ENCODE measurements at places on chromosomes 12 and 14.
A peak's percentile ranks its signal among the peaks of the same experiment; 100 is the strongest.

DNA sequence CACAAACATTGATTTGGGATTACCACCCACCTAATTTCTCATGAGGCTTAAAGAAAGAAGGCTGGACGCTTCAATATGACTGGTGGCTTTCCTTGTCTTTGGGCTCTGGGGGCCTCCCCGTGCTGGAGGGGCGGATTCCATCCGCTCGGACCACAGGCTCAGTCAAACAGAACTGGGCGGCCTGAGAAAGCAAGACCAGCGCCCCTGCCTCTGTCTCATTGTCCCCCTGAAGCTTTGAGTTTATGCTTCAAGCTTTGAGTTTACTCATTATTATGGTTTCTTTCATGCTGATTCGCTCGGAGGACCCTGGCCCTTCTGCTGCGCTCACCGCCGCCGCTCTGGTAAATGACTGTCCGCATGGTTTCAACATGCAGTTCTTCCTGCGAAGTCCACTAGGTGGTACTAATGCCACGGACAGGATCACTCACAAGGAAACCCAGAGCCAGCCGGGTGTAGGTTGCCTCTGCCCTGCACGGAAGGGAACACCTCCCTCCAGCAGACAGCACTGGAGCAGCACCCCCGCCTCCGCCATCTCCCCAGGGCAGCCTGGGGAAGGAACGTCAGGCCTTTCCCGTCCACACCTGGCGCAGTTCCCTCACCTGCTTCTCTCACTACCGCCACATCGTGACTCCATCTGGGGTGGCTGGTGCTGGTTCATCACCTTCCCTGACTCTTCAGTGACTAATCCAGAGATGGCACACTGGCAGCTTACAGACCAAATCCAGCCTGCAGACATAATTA, 13.2 kb upstream of the TIGAR start:
- peak; percentile 95 for DNase-seq

DNA sequence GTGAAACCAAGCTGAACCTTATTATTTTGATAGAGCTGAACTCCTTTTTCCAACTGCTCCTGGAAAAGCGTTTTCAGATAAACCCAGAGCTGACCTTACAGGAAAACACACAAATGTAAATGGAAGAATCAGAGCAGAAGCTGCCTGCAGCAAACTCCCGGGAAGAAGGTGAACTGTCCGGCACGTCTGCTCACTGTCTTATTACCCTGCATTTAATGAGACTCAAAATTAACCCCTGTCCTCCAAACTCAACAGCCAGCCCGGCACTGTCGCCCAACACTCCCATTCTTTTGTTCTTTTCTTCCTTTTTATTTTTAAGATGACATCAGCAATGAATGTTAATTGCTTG, 1046.9 kb upstream of the FLRT2 start:
- no peak for DNase-seq

DNA sequence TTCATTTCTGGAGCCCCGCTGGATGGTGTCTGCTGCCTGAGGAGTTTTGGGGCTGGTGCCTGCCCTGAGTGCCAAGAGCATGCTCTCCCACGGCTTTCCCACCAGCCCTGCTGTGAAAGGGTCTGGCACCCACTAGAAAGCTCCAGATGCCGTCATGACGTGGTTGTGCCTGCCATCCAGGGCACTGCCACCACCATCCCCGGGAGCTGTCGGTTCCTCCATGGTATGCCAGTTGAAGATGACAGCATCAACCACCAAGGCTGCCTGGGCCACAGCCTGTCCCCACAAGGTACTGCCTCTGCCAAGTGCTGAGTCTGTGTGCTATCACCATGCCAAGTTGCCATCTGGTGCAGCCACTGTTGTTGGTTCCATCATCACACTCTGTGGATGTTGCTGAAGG, 85.9 kb downstream of the TTC8 start:
- no peak for DNase-seq

GRCh38 chr14:97057238-97058073, 260.3 kb downstream of the VRK1 start:
- DNase-seq: peak; percentile 20

GRCh38 chr12:49877066-49877465, 26.6 kb downstream of the FAIM2 start:
- DNase-seq: no peak

GRCh38 chr12:68844788-68845695, 37.1 kb downstream of the MDM2 start:
- peak; percentile 30 for DNase-seq

DNA sequence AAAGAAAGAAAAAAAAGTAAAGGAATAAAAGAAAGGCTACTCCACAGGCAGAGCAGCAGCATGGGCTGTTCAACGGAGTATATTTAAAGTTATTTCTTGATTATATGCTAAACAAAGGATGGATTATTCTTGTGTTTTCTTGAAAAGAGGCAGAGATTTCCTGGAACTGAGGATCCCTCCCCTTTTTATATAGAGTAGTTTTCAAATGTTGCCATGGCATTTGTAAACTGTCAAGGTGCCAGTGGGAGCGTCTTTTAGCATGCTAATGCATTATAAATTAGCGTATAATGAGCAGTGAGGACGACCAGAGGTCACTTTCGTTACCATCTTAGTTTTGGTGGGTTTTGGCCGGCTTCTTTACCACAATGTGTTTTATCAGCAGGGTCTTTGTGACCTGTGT, 383.0 kb downstream of the PCNX1 start:
- DNase-seq: no peak

DNA sequence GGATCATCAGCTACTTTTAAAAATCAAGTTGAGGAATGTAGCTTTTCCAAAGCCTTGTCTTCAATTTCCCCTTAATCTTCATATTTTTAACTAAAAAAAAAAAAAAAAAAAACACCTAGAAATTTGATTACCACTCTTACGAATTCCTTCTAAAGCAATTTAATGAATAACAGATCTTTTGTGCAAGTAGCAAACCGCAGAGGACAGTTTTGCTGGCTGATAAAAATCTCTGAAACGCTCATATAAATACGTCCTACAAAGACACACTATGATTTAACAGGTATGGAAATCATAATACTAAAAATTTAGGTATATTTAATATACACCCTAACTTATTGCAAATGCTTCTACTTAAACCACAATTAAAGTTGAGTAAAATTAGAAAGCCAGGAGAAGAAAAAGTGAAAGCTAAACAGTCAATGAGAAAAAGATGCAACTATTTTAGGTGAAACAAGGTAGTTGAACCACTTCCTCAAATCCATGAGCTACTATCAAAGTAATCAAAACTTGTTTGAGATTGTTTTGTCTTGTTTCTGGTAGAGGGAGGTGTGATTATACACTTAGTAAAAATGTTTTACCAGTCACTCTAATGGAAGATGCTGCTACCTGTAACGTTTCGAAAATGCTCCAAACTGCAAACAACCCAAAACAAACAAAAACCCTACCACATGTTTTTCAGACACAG, 2.2 kb downstream of the PAWR start:
- no peak for DNase-seq

GRCh38 chr12:4858386-4858785, 51.3 kb upstream of the KCNA1 start:
- no peak for DNase-seq

GRCh38 chr12:90510948-90511347, 444.0 kb downstream of the CCER1 start:
- no peak for DNase-seq

DNA sequence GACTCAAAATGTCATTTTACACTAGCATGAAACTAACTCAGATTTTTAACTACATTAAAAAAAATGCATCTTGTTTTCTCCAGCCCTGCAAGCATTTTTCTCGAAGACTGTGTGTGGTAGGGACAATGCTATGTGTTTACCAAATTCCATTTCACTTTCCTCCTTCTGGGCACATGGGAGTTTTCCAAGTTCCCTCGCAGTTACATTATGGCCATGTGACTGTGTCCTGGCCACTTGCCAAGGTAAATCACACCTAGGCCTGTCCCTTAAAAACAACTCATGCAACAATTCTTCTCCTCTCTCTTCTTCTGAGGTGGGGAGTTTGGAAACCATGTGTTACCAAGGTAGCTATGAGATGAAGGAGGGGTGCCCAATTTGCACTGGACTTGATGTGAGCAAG, 108.7 kb downstream of the SYT10 start:
- peak; percentile 47 for DNase-seq

DNA sequence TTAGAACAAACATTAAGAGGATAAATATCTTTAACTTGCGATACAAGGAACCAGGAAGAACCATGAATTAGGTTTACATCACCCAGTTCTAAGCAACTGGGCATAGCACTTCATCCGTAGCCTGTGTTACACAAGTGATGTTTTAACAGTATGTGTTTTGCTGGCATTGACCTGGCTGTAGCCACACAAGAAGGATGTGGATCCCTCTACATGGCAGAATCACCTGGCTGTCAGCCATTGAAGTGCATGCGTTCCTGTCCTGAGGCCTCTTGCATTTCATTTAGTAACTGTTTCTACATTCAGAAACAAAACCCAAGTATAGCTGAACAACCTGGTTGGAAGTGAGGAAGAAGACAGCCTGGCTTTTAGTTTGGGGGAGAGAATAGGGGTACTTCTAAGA, 72.2 kb downstream of the TGFB3 start:
- no peak for DNase-seq

- no peak for DNase-seq
Observed at GRCh38 chr14:73008501-73008900, 18.4 kb downstream of the ZFYVE1 start.

- no peak for DNase-seq
Observed at GRCh38 chr14:100434033-100434601, 111.0 kb downstream of the SLC25A47 start.

GRCh38 chr12:1638203-1638602, 9.2 kb downstream of the WNT5B start:
- no peak for DNase-seq

DNA sequence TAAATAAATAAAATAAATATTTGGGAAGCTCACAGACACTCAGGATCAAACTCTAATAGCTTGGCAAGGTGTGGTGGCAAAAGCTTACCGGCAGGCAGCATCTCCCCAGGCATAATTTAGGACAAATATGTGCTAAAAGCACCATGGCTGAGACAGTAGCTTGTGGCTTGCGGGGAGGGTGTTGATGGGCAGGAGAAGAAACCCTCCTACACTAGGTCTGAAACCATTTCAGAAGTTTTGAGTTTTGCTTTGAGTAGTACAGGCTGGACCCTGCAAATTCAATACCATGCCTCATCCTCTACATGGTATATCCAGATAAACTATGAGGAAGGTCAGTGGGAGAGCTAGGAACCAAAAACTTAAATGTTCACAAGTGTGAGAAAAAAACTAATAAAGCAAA, 33.1 kb downstream of the MAP3K9 start:
- no peak for DNase-seq

DNA sequence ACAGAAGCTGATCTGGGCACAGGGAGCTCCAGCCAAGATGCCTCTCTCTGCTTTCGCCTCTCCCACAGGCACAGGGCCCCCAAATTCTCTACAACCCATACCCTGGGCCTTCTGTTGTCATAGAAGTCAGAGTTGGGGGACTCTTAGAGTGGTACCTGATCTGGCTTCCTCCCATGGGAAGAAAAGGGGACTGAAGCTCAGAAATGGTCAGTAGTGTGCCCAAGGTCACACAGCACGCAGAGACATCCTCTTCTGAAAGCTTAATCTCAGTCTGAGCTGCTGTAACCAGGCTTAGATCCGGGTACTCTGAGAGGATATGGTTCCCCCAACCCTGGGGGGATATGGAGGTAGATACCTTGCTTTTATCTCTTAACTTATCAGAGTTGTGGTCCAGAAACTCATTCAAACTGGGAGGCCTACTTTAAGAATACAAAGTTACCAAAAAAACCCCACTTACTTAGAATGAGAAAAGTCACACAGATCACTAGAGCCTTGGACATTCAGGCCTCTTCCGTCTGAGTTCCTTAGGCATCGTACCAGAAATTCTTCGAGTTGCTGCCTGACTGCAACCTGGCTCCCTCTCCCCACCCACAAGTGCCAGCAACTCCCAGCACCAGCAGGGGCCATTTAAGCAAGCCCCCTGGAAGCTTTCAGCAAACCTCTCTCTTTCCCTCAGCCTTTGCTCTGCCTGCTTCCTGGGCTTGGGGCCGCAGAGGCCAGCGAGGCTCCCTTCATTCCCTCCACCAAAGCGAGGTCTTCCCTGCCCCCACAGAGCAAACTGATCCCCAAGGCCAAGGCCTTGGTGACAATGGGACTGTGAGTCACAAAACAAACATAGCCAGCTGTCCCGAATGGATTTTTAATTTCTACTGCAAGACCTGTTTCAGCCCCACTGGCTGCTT, 13.9 kb downstream of the KRT7 start:
- peak; percentile 74 for DNase-seq

DNA sequence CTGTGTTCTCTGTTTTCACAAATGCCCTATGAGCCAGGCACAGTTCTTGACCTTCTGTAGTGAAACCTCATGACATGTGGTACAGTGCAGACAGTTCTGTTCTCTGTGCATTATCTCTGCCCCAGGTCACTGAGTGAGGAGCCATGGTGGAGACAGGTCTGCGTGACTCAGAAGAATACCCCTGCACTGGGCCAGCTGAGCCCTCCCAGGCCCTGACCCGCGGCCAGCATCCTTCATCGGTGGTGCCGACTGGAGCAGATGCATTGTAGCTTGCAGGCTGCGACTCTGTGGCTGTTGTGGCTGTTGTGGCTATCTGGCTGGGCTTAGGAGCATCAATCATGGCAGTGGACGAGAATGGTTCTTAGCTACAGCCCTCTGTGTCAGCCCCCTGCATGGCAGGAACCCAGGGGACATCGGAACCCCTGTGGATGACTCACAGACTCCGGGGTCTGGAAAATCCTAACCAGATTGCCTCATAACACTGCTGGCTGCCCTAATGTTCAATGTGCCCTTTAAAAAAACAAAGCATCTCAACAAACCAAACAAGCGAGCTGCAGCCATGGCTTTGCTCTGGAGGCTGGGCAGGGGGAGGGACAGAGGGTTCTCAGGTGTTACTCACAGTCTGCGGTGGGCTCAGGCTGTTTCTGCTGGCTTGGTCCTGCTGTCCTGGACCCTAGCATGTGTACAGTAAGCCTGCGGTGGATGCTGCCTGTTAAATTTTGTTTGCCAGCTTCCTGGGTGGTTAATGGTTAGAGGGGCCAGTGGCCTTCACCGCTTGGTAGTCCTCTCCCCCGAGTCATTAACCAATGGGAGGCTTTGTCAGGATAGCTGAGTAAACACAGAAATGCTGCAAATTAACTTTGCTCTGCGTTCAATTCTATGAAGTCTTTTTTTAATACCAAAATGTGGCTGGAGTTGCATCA, at the start of gene SERPINA6:
TSS of gene SERPINA6 (minus strand) at position 689 of the 923 bp plus-strand sequence. CDS start 8,688 bp downstream, outside the sequence.
- no peak for DNase-seq

DNA sequence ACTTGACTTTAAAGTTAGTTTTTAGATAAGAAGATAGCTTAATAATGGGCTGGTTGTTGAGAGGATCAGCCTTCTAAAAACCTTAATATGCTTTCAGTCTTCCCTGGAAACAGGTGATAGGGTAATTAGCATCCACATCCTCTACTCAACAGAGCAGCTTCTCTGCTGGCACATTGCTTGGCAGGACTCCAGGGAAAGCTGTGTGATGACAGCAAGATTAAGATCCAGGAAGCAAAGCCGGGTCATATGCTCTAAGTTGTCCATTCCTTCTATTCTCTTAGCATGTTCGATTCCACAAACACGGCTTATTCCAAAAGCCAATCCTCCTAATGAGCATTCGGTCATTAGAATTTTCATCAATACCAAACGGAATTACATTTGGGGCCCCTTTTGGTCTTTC, 87.0 kb downstream of the HMGA2 start:
- DNase-seq: peak; percentile 7
